ENCODE measurements at places on chromosomes 5 and 9.

GRCh38 chr9:137301081-137301947 is 757 bp downstream of the NRARP start:
- no peak for DNase-seq

DNA sequence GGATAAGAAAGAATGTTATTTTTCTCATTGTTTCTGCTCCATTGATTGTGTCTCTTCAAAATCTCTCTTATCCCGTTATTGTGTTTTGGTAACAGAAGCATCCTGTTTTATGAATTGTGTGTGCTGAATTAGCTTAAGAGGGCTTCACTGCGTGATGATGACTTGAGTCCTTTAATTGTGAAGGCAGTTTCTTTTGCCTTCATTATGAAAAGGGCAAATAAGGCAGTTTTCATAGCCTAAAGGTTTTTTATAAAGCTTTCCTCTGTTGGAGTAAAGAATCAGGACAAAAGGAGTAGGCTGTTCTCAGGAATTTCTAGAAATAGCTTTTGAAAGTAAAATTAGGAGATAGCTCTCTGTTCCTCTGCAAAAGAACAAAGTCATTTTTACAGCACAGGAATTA is 169.8 kb downstream of the FOCAD start:
- DNase-seq, result no peak

GRCh38 chr9:14654932-14655331 is 38.3 kb downstream of the ZDHHC21 start:
- no peak for DNase-seq

DNA sequence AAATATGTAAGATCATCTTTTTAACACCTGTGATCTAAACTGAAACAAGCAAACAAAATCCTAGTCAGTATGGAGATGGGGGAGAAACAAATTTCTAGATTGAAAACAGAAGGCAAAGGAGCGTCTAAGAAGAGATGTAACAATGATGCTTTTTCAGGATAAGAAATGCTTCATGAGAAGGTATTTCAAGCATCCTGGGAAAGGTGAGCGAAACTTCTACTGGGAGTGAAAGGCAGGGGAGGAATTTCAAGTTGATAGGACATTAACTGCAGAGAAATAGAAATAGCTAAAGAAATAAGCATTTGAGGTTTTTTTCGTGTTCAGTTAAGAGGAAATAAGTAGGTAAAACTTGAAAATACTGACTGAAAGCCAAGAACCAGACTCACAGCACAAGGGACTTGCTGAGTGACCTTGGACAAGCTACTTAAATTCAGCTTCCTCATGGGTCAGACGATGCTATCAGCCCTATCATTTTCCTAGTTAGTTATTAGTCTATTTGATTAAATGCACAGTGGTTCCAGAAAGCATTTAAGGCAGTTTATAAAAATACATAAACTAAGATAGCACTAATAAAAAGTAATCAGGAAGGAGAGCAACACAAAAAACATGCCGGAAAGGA is 406.3 kb downstream of the PDE4D start:
- no peak for DNase-seq

DNA sequence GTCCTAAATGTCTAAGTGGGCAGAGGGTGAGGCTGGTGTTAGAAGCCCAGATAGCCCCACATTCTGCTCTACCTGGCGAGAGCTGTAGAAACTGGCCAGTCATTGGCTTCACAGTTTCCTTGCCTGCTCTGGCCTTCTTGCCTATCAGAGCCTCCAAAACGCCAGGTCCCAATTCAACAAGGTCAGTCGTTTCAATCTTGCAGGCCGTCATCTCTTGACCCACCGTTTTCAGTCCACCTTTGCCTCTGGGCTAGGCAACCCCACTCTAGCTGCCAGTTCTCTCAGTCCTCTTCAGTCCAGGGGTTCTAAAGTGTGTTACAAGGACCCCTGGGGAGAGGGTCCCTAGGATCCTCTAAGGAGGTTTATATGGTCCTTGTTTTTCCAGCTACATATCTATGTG is 20.0 kb upstream of the TIFAB start:
- no peak for DNase-seq

DNA sequence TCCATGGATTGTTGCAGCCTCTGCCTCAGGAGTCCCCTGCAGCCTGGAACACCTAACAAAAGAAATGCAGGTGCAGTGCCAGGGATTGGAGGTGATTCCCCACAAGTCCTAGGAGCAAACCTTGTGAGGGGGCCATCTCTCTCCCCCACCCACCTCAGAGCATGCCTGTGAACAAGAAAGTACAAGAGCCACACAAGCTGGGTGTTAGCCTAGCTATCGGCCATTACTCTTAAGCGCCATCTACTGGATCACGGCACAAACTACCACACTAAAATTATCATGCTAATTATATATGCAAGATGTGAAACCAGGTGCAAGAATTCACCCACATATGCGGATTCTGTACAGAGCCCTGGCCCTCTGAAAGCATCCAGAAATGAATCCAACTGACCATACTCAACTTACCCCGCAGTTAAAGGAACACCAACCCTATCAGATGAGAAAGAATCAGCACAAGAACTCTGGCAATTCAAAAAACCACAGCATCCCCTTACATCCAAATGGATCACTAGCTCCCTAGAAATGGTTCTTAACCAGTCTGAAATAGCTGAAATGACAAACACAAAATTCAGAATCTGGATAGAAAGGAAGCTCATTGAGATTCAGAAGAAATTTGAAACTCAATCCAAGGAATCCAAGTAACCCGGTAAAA is 16.5 kb upstream of the PRSS3 start:
- no peak for DNase-seq

DNA sequence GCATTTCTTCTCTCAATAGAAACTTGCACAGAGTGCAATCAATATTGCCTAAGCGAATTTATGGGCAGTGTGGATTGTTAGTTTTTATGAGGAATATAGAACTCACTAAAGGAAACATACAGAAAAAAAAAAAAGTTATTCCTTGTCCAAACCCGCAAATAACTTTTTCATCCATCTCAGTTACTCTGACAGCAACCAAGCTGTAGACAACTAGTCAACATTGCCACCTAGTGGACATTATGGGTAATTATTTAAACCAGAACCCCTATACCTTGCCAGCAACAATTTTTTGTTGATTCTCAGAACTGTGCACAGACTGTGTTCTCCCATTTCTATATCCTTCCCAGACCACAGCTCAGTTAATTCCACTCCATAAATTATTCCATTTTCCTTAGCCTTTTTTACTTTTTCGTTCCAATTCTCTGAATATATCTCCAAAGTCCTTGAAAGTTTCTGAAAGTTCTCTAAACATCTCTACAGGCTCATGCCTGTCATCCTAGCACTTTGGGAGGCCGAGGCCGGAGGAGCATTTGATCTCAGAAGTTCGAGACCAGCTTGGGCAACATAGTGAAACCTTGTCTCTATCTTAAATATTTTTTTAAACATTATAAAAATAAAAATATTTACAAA is 2.6 kb upstream of the AFAP1L1 start:
- DNase-seq, result peak; percentile 50

- no peak for DNase-seq
Measured at GRCh38 chr5:161850491-161850890, 2.6 kb downstream of the GABRA1 start.

DNA sequence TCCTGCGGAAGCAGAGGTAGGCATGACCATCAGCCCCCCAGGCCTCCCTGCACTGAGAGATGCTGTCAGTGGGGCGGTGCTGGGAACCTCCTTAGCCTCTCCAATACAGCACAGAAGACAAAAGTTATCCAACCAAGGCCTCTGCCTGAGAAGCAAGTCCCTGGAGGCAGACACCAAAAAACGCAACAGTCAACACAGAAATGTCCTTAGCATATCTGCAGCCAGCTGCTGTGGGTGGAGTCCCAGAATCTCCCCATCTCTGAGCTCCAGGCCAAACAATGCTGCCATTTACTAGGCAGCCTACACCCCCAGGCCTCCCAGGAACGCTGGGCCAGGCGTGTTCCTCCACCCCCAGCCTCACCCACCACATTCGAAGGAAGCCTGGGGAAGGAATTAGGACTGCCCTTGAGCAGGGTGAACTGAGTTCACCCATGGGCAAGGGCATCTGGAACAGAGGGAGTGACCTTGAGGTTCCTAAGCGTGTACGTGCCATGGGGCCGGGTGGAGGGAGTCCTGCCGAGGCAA is 43.7 kb downstream of the STK10 start:
- no peak for DNase-seq

DNA sequence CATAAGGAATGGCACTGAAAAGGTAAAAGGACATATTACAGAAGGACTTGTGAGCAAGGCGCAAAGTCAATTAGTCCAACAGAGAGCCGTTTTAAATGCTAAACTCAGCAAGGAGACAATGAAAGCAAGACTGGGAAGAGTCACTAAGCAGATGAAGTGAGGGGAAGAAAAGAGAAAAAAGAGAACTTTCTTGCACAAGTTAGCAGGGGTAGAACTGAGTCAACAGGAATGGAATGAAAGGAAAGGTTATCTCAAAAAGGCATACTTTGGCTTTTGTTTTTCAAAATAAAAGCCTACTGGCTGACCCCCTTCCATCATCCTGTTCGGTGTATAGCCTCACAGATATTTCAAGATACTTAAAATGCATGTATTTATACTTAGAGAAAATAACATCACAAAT is 75.0 kb downstream of the NR6A1 start:
- DNase-seq, result no peak

DNA sequence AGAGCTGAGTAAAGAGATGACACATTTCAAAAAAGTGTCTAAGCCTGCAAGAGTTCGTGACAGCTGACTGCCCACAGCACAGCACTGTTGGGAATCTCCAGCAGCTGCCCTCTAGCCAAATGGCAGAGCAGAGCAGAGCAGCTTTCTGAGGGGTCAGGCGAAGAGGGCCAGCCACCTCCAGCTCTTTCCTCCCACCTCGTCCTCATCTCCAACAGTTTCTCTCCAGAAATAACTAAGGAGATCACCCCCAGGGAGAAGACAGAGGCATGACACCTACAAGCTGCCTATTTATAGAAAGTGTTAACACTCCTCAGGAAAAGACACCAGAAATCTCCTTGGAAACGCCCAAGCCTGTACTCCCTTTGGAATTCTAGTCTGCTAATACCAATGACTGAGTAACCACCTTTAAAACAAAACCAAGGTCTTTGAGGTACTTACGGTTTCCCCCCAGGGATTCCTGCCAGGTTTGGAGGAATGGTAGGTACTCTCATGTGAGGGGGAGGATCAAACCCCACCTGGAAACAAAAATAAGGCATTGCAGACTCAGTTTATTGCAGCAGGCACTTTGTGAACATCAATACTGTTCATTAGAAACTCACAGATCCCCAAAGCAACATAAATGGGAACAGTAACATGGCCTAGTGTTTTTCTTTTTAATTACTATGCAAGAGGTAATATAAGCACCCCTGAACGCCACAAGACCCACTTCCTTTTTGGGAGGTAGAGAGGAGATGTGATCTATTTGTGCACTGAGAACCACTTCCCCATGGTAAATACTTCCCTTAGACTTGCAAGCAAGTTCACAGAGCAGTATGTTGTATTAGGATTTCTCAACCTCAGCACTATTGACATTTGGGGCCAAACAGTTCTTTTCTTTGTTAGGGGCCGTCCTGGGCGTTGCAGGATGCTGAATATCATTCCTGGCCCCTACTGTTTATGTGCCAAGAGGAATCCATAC is 79.3 kb downstream of the TLE1 start:
- no peak for DNase-seq

DNA sequence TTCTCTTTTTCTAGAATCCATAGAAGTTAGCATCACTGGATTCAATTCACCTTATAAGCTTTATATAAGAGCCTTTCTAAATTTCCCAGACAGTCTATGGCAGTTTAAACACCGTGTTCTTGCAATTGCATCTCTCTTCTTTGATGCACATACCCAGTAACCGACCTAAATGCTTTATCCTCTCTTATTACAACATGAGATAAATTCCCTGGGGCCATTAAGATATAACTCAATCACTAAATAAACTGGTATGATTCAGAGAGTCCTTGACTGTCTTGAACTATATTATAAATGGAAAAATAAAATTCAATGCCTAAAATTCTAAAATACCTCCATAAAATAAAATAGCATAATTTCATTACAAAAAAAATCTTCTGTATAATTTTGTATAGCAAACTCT is 98.1 kb downstream of the DIRAS2 start:
- DNase-seq, result no peak

DNA sequence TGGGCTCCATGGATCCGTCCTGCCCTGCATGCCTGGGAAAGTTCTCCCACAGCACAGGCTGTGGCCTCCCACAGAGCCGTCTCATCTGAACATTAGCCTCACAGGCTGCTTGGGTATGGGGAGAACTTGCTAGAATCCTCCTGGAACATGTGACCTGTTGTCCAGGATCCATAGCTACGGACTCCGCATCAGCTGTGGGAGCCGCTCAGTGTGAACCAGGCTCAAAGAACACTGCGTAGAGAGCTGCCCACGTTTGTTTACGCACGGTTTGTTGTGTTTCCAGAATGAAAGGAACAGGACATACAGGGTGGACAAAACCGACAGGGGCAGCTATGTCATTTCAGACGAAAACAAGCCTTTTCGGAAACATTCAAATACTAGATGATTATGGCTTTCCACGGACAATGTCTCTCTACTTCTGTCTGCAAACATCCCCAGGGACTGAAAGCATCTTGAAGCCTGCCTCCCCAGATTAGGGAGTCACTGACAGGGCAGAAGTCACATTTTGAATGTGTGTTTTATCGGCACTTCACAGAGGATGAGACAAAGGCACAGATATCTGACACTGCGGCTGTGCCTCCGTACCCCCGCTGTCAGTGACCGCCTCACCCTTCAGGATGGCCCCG is 390.3 kb downstream of the GADD45G start:
- no peak for DNase-seq

GRCh38 chr5:142432369-142432863 is 107.6 kb upstream of the SPRY4 start:
- no peak for DNase-seq

GRCh38 chr5:78430866-78431265 is 70.4 kb downstream of the SCAMP1 start:
- DNase-seq, result no peak

DNA sequence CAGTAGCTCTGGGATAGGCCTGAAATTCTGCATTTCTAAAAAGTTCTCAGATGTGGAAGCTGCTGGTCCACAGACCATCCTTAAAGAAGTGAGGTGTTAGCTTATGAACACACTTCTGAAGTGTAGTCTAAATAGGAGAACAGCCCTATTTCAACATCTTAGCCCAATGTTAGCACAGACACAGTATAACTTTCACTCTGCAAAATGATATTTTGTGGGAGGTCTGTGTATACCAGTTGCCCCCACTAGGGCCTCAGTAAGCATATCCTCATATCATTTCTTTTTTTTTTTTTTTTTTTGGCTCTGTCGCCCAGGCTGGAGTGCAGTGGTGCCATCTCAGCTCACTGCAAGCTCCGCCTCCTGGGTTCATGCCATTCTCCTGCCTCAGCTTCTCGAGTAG is 7.5 kb upstream of the HABP4 start:
- DNase-seq, result no peak

GRCh38 chr9:36900136-36900855 is 133.8 kb downstream of the PAX5 start:
- no peak for DNase-seq

- no peak for DNase-seq
Measured at GRCh38 chr5:17021602-17021932, 85.5 kb upstream of the MYO10 start.

- DNase-seq, result no peak
Measured at GRCh38 chr5:157608972-157609565, 33.5 kb upstream of the ADAM19 start.

- no peak for DNase-seq
Measured at GRCh38 chr9:19283072-19283710, 52.7 kb downstream of the DENND4C start.

- no peak for DNase-seq
Measured at GRCh38 chr9:93582550-93582949, 6.2 kb downstream of the PHF2 start.

- no peak for DNase-seq
Measured at GRCh38 chr5:22238047-22238446, 615.1 kb downstream of the CDH12 start.
